ENCODE measurements at places on chromosomes 3 and 15. TPM values are rescaled to one million over a fixed set of nuclear protein-coding genes. Genes with fewer than 3 reads are reported as not detected.

ARRDC4 gene
- total RNA-seq, result 164 TPM

PLCH1 gene
- total RNA-seq, result 10.2 TPM

PCOLCE2 gene
- 8.4 TPM for total RNA-seq

- no peak for DNase-seq
These were observed 13.5 kb downstream of the PTPRG start for GRCh38 chr3:61574854-61575253.

GRCh38 chr3:97721446-97721845, 43.1 kb upstream of the ARL6 start:
- no peak for DNase-seq

DNA sequence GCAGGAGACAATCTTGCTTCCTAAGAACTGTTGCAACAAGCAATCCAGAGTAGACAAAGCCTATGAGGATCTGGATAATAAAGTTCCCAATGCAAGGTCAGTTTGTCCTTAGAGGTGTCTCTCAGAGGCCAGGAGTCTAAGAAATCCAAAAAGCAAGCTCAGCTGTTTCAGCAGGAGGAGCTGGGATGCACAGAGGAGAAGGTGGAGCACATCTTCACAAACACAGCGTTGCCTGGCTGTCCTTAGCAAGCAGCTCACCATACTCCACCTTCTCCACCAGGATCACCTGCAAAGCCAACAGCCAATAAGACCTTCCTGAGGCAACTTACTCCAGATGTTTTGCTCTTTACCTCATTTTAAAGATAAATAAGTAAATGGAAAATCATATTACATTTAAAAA, 365 bp downstream of the ZBED2 start:
- no peak for DNase-seq

- no peak for DNase-seq
These were observed 208.1 kb downstream of the OSBPL10 start for GRCh38 chr3:31772758-31773473.

All from mucosa of descending colon (tissue), 3 donors.